ENCODE measurements at places on chromosomes 4 and X.

DNA sequence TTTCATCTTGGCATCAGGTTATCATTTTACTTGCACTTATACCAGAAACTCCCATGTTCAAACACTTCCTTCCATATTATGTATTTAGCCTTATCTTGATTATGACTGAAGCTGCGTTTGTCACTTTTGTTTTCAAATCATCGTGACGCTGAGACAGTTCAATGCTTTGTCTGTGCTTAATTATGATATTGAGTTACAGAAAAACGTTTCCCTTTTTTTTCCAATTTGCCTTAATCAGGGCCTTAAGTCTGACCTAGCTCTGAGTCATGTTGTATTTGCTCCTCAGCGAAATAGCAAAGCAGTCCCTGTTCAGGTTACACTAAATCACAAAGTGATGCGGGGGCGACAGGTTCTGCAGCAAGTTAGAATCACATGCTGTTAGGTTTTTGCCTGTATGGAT, 254.7 kb downstream of the AFF2 start:
- no peak for DNase-seq

GRCh38 chr4:107050525-107051135, 14.5 kb upstream of the DKK2 start:
- no peak for DNase-seq

DNA sequence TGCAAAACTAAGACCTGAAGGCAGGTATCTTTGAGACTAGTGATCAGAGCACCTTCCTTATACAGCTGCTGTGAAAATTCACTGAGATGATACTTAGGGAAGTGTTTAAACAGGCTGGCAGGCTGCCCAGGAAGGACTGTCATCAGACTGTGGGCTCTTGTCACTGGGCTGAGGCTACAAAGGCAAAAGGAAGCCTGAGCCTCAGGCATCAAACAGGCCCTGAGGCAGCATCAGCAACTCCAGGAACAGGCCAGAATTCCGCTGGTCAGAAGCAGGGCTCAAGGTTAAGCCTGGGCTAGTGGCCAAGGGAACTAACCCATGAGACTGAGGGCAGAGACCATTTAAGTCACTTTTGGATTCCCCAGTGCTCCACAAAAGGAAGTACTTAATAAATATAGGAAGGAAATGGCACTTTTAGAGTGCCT, 12.8 kb downstream of the PJA1 start:
- no peak for DNase-seq

DNA sequence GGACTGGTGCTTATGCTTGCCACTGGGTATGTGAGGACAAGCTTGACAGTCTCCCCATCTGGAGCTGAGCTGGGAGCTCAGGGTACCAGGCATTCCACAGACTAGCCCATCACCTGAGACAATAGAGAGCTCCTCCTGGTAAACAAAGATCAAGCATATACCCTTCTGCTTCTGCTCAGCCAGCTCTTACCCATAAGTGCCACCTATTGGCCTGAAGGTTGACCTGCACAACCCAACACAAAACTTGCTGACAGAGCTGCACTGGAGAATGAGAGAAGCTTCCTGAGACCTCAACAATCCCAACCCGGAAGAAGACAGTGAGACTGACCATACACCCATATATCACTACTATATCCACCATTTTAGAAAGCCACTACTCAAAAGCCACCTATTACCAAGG, 1049.2 kb upstream of the INTU start:
- no peak for DNase-seq

- DNase-seq = no peak
Measured at GRCh38 chr4:134126955-134127354, 74.6 kb downstream of the PABPC4L start.

DNA sequence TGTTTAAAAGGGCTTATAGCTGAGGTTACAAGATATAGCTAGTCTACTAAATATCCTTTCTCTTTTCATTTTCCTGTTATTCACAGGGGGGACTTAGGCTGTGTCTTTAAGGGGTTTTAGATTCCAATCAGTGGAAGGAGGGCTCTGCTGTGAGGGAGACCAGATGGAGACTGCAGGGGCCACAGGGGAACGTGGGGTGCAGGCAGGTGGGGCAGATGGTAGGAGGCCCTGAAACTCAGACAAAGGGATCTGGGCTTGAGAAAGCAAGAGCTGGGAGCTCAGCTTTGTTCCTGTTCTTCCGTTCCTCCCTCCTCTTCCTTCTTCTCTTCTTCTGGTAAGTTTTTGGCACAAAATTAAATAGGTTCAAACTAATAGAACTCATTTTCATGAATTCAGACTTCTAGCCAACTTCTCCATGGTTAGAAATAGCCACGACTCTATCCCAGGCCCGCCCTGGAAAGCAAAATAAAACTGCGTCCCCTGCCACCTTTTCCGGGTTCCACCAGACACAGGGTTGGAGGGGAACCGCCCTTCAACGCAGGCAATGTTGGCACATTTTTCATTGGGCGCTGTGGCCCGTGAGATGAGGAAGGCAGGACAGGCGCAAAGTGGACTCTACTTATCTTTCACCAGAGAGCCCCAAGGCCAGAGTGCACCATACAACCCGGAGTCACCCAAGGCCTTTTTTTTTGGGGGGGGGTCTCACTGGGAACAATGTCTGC, 3.5 kb upstream of the TMSB4X start:
- DNase-seq = no peak

- no peak for DNase-seq
Measured at GRCh38 chr4:74738464-74739143, 55.7 kb downstream of the BTC start.

- no peak for DNase-seq
Measured at GRCh38 chr4:173270312-173271027, 63.7 kb downstream of the HMGB2 start.

GRCh38 chr4:41012911-41013310, 201.4 kb downstream of the APBB2 start:
- no peak for DNase-seq

GRCh38 chrX:100829730-100830129, 9.5 kb downstream of the CSTF2 start:
- DNase-seq = no peak

- DNase-seq = no peak
Measured at GRCh38 chr4:73751830-73752229, 11.5 kb downstream of the CXCL8 start.

- no peak for DNase-seq
Measured at GRCh38 chrX:7253565-7253964, 105.6 kb upstream of the PUDP start.

- no peak for DNase-seq
Measured at GRCh38 chrX:1093121-1093520, 119.3 kb downstream of the CRLF2 start.

GRCh38 chr4:1614854-1615595, 69.1 kb downstream of the FAM53A start:
- no peak for DNase-seq

- DNase-seq = no peak
Measured at GRCh38 chr4:123479944-123480343, 83.3 kb downstream of the SPRY1 start.

- DNase-seq = peak; percentile 22
Measured at GRCh38 chrX:25144043-25144940, 128.5 kb upstream of the ARX start.

GRCh38 chrX:23269923-23270322, 64.7 kb upstream of the PTCHD1 start:
- no peak for DNase-seq

GRCh38 chr4:175125410-175126068, 207.4 kb downstream of the ADAM29 start:
- DNase-seq = no peak

- DNase-seq = no peak
Measured at GRCh38 chr4:15322006-15322405, 105.8 kb upstream of the C1QTNF7 start.

GRCh38 chrX:110759785-110760184, 35.8 kb downstream of the CHRDL1 start:
- no peak for DNase-seq

- DNase-seq = no peak
Measured at GRCh38 chr4:168531305-168531704, 34.5 kb downstream of the PALLD start.

DNA sequence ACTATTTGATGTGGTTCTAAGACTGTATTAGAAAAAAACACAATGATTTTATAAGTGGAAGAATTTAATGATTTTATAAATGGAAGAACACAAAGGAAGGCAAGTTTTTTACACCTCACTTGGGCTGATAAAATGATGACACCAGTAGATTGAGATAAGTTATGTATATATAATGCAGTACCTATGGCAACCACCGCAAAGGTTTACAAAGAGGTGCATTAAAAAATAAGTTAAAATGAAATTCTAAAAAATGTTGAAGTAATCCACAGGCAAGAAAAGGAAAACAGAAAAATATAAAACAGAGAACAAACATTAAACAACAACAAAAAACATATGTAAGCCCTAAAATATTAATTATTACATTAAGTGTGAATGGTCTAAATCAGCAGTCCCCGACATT, 490.9 kb upstream of the AADAT start:
- no peak for DNase-seq

- DNase-seq = no peak
Measured at GRCh38 chrX:40102393-40103381, 4.9 kb upstream of the BCOR start.

DNA sequence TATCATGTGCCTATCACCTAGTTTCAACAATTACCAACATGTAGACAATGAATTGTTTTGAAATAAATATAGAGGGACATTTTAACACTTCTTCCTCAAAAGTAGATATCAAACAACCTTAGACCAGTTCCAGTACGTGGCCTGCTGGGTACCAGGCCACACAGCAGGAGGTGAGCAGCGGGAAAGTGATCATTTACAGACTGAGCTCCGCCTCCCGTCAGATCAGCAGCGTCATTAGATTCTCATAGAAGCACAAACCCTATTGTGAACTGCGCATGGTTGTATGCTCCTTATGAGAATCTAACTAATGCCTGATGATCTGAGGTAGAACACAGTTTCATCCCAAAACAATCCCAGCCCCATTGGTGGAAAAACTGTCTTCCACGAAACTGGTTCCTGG, 6.5 kb downstream of the BBS7 start:
- no peak for DNase-seq

DNA sequence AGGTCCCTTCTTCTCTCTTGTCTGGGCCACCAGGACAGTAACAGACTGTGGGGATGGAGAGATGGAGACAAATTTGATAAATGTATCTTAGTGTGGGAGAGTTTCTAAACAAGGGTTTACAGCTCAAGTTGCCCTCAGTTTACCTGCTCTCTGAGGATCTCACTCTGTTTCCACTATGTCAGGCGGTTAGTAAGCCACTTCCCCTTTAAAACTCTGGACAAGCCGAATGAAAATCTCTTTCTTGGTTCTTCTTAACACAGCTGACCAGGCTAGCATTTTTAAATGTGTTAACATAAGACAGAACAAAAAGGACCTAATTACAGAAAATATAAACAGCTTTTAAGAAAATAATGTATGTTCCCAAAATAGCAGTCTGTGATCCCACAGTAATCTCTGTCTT, 2.9 kb upstream of the SCARB2 start:
- DNase-seq = no peak

DNA sequence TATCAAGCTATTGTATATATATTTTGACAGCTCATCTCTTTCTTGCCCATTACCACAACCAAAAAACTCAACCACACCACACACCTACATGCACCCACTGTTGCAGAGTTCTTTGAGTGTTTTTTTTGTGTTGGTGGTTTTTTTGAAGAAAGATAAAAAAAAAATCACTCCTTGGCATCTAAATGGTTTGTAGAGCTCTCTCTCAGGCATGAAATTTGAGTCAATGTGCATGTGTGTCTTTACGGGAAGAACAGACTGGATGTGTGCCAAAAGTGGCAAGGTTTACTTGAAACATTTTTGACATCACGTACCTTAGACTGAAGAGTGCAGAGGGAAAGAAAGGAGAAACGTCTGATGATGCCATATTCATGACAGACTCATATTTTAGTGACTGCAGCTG, 154.2 kb downstream of the FHIP1A start:
- DNase-seq = no peak

GRCh38 chr4:72525938-72526337, 43.1 kb downstream of the ADAMTS3 start:
- DNase-seq = no peak

DNA sequence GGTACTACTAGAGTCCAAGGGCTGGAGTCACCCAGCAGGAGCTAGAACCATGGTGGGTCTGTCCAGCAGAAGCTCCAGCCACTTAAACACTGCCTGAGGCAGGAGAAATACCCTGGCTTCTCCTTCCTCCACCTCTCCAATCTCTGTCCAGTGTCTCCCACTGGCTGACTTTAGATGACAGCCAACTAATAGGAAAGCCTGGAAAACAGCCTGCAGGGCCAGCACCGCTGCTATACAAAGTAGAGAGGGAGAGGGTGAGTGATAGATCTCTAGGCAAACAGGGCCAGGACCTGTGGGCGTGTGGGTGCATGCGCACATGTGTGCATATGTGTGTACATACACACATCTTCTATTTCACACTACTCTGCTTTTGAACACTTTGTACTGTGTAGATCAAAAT, 56.5 kb upstream of the ATP8A1 start:
- no peak for DNase-seq

DNA sequence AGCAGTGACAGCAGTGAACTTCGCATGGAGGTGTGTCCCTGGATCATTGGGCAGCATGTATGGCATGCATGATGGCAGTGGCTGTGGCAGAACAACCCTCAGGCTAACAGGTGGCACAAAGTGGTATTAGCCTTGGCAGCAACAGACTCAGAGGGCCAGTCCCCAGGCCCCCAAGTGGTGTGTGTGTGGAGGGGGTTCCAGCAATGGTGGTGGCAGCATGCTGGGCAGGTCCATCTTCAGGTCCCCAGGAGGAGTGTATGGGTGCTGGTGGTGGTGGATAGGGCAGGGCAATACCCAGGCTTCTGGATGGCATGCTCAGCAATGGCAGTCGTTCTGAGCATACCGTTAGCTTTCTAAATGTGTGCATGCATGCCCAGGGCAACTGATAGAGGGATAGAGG, 923.7 kb downstream of the PDHA2 start:
- no peak for DNase-seq

DNA sequence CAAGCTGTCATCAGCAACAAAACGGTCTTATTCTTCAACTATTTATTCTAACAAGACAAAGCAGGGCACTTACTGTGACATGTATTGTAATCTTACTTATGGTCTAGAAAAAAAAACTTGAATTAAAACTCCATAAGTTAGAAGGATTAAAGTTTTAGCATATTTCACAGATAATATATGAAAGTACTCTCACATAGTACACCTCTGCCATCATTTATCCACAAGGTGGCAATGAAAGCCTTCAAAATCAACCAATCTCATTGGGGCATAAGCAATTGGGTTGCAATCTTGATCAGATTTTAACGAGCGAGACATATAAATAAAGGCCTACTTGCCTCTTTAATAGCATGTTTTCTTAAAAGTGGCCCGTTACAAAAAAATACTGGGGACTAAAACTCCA, 1382.9 kb downstream of the FAM133A start:
- no peak for DNase-seq
